ENCODE measurements at places on chromosomes 7 and 10.

DNA sequence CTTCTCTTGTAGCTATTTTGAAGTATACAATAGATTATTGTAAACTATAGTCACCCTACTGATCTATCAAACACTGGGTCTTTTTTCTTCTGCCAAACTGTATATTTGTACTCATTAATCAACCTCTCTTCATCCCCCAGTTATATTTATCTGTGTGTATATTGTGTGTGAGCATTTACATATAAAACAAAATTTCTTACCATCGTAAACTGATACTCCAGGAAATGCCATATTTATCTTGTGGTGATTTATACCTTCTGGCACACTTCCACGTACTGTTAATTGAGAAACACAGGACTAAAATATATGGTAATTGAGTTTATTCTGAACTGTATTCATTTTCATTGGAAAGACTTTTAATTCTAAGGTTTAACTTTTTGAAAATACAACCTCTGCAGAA is 18.9 kb downstream of the ANLN start:
- no peak for DNase-seq

DNA sequence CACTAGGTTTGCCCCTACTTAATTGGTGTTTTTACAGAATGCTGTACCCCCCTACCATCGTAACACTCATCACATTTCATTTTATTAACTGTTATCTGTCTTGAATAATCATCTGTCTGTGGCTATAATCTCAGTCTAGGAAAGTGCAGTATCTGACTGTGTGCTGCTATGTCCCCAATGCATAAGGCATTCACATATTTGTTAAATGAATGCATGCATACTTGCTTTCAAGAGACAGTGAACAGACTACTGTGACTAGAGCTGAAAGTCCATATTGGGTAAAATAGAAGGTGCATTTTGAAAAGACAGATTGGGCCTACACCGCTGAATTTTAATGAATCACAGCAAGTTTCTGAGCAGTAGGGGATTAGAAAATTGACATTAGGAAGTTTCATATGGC is 112.3 kb downstream of the ARHGAP12 start:
- DNase-seq = no peak

DNA sequence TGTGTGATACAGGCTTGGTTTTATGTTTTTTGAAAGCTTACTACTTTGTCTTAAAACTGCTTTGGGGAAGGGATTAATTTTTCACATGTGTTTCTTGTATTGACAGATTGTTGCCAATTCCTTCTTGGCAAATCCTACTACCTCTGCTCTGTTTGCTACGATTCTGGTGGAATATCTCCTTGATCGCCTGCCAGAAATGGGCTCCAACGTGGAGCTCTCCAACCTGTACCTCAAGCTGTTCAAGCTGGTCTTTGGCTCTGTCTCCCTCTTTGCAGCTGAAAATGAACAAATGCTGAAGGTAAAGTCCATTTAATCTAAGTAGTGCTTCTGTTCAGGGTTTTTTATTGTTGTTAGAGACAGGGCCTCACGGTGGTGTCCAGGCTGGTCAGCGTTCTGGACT is 33.6 kb downstream of the TRRAP start:
- no peak for DNase-seq

DNA sequence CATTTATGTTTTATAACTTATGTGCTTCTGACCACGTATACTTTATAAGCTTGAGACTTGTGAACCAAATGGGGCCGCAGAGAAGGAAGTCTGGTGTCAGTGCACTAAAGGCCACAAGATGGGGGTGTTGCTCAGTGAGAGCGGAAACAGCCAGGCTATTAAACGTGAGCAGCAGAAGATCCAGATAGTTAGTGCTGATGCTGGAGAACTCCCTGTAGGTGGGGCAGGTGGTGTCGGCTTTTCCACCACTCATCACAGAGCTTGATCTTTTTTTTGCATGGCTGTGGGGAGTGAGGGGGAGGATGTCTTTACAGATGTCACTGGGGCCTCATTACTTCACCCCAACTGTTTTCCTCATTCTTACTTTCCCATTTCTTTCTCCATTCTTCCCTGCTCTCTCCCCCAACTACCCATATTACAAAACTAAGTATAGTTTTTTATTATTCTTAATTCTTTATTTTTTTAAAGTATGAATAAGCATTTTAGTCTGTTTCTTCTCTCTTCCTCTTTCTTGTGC is 34.7 kb downstream of the ACADSB start:
- peak; percentile 76 for DNase-seq

GRCh38 chr7:70152313-70152712 is 554.0 kb downstream of the AUTS2 start:
- DNase-seq = no peak

DNA sequence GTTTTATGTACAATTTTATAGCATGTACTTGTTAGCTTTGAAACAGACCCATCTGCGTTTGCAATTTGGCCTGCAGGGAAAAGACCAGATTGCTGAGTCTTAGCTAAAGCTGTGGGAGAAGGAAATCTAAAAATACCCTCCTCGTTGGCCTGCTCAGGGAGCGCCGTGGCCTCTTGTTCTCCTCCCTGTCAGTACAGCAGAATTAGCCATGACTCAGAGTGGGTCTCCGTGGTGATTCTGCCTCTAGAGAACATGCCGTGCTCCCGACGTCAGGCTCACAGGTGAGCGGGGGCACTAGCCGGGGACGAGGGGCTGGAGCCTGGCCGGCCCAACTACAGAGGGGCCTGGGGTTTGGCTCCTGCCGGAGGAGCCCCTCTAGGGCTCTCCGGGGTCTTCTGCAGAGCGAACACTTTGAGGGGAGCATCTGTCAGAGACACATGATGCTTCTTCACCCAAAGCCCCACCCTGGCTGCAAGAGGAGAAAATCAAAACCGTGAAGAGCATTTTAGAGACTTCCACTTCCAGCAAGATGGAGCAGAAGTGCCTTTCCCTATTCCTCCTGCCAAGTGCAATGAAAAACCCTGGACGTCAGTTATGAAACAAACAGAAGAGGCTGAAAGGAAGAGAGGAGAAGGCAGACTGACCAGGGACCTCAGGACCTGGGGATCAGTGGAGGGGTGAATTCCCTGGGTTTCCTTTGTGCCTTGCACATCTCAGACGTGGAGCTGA is 98.9 kb downstream of the LHPP start:
- DNase-seq = no peak

GRCh38 chr10:70958396-70958795 is 70.0 kb upstream of the PCBD1 start:
- no peak for DNase-seq

DNA sequence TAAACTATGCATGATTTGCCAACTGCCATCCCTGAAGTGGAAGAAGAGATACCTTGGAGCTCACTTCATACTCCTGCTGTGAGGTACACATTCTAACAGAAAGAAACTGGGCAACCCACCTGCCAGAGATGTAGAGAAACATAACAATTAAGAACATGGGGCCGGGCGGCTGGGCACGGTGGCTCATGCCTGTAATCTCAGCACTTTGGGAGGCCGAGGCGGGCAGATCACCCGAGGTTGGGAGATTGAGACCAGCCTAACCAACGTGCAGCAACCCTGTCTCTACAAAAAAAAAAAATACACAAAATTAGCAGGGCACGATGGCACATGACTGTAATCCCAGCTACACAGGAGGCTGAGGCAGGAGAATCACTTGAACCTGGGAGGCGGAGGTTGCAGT is 402.6 kb upstream of the ANKRD30A start:
- no peak for DNase-seq

GRCh38 chr10:114392112-114392835 is 12.0 kb downstream of the AFAP1L2 start:
- no peak for DNase-seq

DNA sequence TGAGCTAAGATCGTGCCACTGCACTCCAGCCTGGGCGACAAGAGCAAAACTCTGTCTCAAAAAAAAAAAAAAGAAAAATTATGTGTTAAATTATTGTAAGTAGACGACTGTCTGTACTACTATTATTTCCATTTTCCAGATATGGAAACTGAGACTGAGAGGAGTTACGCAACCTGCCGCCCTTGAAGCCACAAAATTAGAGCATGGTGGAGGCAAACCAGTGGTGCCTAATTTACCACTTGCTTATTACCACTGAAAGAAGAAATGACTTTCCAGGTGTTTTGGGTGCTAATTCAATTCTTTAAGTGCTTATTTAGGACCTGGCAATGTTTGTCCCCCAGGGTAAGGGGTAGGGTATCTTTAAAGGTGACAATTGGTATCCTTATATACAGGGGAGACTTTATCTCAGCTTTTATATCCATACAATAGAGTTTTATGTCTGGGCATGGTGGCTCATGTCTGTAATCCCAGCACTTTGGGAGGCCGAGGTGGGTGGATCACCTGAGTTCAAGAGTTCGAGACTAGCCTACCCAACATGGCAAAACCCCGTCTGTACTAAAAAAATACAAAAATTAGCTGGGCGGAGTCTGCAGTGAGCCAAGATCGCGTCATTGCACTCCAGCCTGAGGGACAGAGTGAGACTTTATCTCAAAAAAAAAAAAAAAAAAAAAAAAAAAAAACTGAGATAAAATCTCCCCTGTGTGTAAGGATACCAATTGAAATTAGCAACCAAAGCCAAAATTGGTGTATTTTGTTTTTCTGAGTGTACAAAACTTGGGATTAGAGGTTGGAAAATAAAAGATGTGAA is 16.6 kb upstream of the CAMK1D start:
- no peak for DNase-seq

DNA sequence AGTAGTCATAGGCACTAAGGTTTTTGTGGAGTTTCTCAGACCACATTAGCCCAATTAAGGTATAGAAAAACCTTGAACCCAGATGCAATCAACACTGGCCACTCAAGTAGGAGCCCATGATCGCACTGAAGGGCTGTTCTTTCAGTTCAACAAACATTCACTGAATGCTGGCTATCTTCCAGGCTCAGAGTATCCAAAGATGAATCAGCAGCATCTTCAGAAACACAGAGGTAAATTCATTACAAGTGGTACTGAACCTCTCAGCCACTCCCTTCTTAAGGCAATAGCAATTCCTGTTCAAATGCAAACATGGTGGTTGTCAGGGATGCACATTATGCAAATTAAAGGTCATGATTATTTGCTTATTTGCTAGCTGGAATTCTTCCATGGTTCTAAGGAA is 17.1 kb downstream of the KCNK18 start:
- DNase-seq = no peak

All from OCI-LY7 (cell line).